Mesothelial cell of epicardium (in vitro differentiated cells): ENCODE measurements at places on chromosomes 6 and 20. TPM values are rescaled to one million over a fixed set of nuclear protein-coding genes. Genes with fewer than 3 reads are reported as not detected.

Gene RPN2
- total RNA-seq, result 142 to 151 TPM (median 146 TPM) in 3 replicates

Gene CST4
- not detected in 3 replicates for total RNA-seq

Gene ANKRD66
- total RNA-seq, result not detected in 3 replicates

Gene OR2H2
- total RNA-seq, result not detected in 3 replicates

Gene EPPIN
- total RNA-seq, result not detected in 3 replicates

DNA sequence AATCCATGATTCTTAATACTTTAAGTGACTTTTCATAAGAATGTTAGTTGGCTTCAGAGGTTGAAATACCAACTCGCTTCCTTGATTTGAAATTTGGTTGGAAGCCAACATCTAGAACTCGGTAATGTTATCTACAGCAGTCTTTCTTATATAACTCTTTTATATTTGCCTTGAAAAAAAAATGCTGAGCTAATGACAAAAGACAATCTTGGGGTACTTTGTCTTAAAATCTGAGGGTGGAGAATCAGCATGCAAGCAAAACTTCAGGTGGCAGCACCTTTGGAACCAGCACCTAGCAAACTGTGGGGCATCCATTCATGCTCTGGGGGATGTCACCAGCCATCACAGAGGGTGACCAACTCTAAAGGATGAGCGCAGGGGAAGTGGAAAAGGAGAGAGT, 76.3 kb downstream of the PDE10A start:
- no peaks in the 10 kb centered on the region for H3K4me1 ChIP-seq
- no peak for DNase-seq
- no peaks in the 10 kb centered on the region for H3K27me3 ChIP-seq

- H3K27me3 ChIP-seq, result no peaks in the 10 kb centered on the region
- DNase-seq, result no peak
- no peaks in the 10 kb centered on the region for H3K36me3 ChIP-seq
- H3K4me1 ChIP-seq, result peaks cover 16% of the 10 kb centered on the region
- no peak overlapping the region for H3K27ac ChIP-seq
Observed at GRCh38 chr6:34508425-34508824, 42.5 kb downstream of the PACSIN1 start.

GRCh38 chr6:43973357-43973756, 153.9 kb downstream of the MRPL14 start:
- no peak overlapping the region for H3K4me3 ChIP-seq
- no peaks in the 10 kb centered on the region for H3K36me3 ChIP-seq
- H3K27ac ChIP-seq, result no peak overlapping the region
- peaks cover 11% of the 10 kb centered on the region for H3K4me1 ChIP-seq
- DNase-seq, result no peak
- H3K27me3 ChIP-seq, result peaks cover 17% of the 10 kb centered on the region

DNA sequence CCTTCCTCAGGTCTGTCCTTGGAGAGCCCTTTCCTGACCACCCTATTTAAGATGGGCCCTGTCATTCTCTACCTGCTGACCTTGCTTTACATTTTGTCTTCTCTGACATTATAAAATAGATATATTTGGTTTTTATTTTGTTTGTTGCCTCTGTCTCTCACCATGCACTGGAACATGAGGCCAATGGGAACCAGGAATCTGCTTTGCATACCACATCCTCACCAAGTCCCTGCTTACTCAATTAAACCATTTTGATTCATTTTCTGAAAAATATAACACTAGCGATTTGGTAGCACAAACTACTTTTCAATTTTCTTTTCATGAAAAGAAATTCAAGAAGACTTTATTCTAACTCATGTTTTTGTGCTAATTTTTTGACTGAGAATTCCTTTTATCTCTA, 32.8 kb upstream of the POPDC3 start:
- no peaks in the 10 kb centered on the region for H3K36me3 ChIP-seq
- no peak overlapping the region for H3K27ac ChIP-seq
- no peak overlapping the region for H3K4me3 ChIP-seq

- H3K27ac ChIP-seq, result no peak overlapping the region
- H3K4me3 ChIP-seq, result no peak overlapping the region
- DNase-seq, result no peak
- peaks cover 9% of the 10 kb centered on the region for H3K4me1 ChIP-seq
- H3K36me3 ChIP-seq, result no peaks in the 10 kb centered on the region
Observed at GRCh38 chr6:144417681-144418080, 132.5 kb downstream of the UTRN start.

- no peaks in the 10 kb centered on the region for H3K27me3 ChIP-seq
- H3K36me3 ChIP-seq, result peaks cover 3% of the 10 kb centered on the region
- H3K4me1 ChIP-seq, result peaks cover 9% of the 10 kb centered on the region
- no peak for DNase-seq
- H3K4me3 ChIP-seq, result no peak overlapping the region
Observed at GRCh38 chr6:43946641-43947363, 176.8 kb downstream of the VEGFA start.

DNA sequence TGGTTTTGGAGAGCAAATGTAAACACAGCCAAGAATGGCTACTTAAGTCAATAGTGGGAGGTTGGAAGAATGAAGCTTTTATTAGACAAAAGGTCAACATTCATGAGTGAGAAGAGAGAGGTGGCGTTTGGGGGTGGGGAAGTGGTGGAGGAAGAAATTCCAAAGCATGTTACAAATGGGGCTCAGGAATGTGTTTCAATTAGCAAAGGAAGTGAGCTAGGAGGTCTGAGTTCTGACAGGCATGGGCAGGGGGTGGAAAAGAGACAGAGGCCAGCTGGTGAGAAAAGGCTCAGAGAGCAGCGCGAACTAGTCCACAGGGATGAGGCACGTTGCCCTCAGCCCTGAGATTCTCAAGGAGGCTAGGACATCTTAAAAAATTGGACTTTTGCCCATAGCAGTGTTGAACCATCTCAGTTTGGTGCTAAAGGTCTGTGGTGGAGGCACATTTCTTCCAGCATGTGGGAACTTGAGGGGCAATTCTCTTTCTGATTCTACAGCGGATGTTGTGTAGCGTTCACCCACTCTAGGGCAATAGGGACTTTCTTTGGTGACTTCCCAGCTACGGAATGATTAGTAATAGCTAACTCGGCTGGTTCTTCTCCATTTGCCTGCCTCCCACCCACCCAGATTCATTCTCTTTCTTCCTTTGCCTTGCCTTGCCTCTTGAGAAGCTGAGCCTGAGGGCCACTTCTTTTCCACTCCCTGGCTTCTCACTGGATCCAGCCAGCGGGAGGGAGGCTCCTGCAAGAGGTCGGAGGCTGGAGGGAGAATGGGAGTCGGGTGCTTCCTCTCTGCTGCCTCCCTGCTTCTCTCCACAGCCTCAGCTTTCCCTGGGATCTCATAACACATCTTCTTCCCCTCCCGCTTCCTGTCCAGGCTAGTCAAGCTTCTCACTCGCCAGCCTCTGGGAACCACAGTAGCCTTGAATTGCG, 45.1 kb upstream of the NEDD9 start:
- DNase-seq, result no peak
- H3K27ac ChIP-seq, result no peak overlapping the region
- H3K4me1 ChIP-seq, result peaks cover 27% of the 10 kb centered on the region
- H3K4me3 ChIP-seq, result no peak overlapping the region

GRCh38 chr6:47456536-47456975, 21.0 kb upstream of the CD2AP start:
- no peak overlapping the region for H3K4me3 ChIP-seq
- H3K27ac ChIP-seq, result no peak overlapping the region
- no peaks in the 10 kb centered on the region for H3K27me3 ChIP-seq
- H3K36me3 ChIP-seq, result no peaks in the 10 kb centered on the region
- no peaks in the 10 kb centered on the region for H3K4me1 ChIP-seq

DNA sequence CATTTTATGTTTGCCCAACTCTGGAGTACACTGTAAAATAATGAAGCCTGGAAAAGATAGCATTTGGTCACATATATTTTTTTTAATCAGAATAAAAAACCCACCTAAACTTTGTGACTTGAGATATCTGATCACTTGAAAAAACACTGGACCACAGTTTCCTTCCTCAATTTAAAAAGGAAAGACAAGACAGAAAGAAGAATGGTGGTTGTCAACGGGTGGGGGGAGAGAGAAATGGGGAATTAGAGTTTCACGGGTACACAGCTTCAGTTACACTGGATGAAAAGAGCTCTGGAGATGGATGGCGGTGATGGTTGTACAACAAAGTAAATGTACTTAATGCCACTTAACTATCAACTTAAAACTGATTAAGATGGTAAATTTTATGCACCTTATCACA, 14.7 kb upstream of the DST start:
- no peak overlapping the region for H3K27ac ChIP-seq
- no peaks in the 10 kb centered on the region for H3K27me3 ChIP-seq
- peaks cover 1% of the 10 kb centered on the region for H3K36me3 ChIP-seq
- peaks cover 48% of the 10 kb centered on the region for H3K4me1 ChIP-seq

DNA sequence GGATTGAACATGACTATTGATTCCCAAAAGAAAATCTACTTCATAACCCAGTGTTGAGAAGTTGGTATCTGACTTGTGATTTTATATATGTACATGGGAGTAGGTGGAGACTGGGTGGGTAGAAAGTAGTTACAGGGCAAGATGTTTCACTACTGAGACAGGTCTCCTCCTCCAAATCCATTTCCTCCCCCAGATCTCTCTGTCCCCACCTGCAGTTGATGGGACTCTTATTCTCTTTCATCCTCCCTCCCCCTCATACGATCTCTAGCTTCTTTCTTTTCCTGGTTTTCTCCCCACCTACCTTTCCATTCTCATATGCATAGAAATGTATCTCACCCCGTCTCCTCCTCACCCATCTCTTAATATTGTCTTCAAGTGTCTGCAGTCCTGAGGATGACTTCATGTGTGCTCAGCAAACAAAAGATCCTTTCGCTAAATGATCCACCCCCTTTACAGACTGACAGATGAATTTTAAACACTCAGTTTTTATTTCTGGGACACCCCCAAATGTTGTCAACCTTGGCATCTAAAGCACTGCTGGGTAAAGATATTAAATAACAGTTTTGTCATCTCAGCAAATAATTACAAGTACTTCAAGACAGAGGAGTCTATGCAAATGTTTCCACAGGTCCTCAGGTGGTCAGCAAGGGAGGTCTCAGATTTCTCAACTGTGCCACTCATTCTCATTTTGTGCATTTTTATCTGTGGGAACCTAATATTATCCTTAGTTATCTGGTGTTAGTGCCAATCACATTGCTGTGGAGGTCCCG, 18.7 kb upstream of the HECA start:
- H3K4me1 ChIP-seq, result peaks cover 54% of the 10 kb centered on the region
- no peaks in the 10 kb centered on the region for H3K27me3 ChIP-seq
- peaks cover 11% of the 10 kb centered on the region for H3K36me3 ChIP-seq
- no peak overlapping the region for H3K4me3 ChIP-seq
